ENCODE measurements at places on chromosomes 12 and 14.
A peak's percentile ranks its signal among the peaks of the same experiment; 100 is the strongest.

- DNase-seq: peak; percentile 71
These were observed at the start of gene GPRC5A for GRCh38 chr12:12891080-12891880. Gene GPRC5A, plus strand, starts transcription at chr12:12891562. Its CDS starts 16,688 bp downstream, at chr12:12908250.

- DNase-seq: no peak
These were observed 386.3 kb upstream of the GARIN6 start for GRCh38 chr12:99261256-99261655.

DNA sequence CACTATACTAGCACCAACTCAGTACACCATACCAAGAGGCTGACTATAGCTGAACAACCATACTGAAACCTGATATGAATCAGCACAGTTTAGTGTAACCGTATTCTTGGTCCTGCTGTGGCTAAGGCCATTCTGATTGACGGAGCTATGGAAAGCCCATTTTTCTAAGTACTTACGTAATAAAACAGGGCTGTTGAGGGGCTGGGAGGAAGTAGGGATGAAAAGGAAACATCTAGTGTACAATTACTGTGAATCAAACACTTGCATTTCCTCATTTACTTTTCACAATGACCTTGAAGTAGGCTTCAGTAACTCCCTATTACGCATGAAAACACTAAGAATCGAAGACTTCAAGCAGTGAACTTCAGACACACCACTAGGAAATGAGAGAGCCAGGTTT is 198.2 kb downstream of the BTG1 start:
- no peak for DNase-seq

GRCh38 chr12:117527479-117527855 is 166.0 kb upstream of the NOS1 start:
- no peak for DNase-seq

DNA sequence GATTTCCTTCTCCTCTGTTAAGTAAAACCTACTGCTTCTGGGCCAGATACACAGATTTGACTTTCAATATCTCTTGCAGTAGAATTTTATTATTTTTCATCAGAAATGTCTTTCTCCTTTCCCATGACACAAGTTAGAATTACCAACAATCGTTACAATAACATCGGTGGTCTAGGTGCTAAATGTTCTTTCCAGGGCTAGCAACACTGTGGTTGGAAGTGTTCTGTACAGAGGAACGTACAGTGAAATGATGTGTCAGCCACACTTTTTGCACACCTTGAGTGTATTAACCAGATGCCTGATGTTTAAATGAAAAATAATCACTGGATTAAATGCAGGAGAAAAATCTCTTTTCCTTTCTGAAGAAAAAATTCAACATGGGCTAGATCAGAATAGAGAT is 27.7 kb upstream of the KLRD1 start:
- DNase-seq: no peak

DNA sequence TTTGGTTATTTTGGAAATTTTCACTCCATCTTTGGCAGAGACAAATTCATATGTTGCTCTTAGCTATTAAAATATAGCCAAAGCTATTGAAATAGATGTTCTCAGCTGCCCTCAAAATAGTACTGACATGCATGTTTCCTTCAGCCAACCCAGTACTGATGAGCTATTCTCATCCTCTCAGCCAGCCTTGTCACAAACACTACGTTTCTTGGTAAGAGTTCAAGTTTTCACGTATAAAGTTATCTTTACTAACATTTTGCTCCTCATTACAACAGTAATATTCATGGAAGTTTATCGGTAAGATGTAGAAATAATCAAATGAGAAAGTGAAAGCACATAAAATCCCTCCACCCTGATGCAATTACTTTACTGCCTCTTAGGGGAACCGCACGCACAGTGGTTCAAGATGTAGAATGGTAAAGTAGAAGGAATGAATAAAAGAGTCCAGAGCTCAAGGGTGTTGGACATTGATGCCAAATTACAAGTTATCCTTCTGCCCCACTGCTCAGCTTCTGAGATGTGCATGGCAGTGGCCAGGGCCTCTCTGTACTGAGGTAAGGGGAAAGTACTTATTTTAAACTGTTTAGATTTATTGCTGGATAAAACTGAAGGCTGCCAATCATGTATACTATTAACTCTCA is 20.7 kb downstream of the GCH1 start:
- DNase-seq: no peak

DNA sequence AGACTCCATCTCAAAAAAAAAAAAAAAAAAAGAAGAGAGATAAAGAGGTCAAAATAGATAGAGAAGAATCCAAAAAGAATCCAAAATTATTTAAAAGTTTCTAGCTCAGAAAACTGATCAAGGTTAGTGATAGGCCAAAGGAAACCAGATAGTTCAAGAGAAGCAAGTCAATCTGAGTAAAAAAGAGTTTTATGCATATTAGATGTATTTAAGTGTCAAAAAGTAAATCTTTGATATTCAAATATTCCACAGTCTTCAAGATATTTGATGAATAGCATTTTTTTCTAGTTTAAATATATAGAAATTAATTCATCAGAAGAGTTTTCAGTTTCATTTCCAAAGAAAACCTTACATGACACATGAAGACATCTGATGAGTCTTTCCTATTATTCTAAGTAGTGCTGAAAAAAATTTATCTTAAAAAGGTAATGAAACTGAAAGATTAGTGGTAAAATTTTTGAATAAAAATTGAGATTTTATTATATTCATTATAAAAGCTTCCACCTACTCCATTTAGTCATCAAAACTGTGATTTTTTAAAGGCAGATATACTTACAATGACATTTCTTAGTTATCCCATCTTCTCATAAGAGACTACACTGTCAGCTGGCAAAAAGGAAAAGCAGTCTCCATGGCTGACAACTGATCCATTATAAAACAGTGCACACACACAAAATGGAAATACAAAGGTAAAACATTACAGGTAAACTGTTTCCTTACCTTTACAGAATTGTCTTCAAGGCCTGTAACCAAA is 68.6 kb downstream of the RPS6KA5 start:
- no peak for DNase-seq

DNA sequence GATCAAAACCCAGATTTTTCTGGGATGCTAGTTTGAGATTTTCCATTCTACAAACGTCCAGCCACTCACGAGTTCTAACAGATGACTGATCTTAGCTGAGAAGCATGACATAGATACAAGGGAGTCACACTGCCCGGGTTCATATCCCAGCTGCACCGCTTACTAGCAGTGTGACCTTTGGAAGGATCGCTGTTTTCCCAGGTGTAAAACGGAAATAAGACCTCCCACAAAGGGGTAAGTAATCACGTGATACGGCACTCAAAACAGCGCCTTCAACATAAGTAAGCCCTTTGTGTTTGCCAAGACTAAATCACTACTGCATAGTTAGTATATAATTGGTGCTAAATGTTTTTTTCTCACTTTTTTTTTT is 624 bp upstream of the PWP1 start:
- DNase-seq: no peak

- no peak for DNase-seq
These were observed 84.6 kb upstream of the PTPRB start for GRCh38 chr12:70721656-70722357.

- no peak for DNase-seq
These were observed 126.0 kb upstream of the COCH start for GRCh38 chr14:30748343-30748742.

- no peak for DNase-seq
These were observed 6.1 kb upstream of the CD9 start for GRCh38 chr12:6193853-6194815.

GRCh38 chr14:98501335-98501734 is 770.7 kb downstream of the BCL11B start:
- no peak for DNase-seq

DNA sequence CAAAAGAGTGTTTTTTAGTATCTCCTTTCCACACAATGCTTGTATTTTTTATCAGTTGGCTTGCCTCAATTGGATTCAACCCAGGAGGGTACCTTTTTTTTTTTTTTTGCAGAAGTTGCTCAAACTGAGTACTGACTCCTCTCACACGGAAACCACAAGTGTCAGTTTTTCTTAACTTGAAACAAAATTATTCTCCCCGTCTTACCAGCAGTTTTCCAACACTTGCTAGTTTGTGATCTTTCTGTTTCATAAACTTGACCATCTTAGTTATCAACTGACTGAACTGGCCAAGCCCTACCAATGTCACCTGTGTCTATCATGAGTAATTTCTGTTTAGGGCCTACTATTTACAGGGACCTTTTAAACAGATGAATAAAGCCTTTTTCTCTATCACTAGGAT is 34.1 kb upstream of the ITPR2 start:
- no peak for DNase-seq

- no peak for DNase-seq
These were observed 10.2 kb upstream of the EDDM3B start for GRCh38 chr14:20757965-20758364.

- DNase-seq: no peak
These were observed 1.3 kb downstream of the CHGA start for GRCh38 chr14:92924247-92924646.

- DNase-seq: no peak
These were observed 86.5 kb downstream of the PPM1H start for GRCh38 chr12:62848418-62848817.

- DNase-seq: no peak
These were observed 36.5 kb downstream of the YEATS4 start for GRCh38 chr12:69396041-69396440.

DNA sequence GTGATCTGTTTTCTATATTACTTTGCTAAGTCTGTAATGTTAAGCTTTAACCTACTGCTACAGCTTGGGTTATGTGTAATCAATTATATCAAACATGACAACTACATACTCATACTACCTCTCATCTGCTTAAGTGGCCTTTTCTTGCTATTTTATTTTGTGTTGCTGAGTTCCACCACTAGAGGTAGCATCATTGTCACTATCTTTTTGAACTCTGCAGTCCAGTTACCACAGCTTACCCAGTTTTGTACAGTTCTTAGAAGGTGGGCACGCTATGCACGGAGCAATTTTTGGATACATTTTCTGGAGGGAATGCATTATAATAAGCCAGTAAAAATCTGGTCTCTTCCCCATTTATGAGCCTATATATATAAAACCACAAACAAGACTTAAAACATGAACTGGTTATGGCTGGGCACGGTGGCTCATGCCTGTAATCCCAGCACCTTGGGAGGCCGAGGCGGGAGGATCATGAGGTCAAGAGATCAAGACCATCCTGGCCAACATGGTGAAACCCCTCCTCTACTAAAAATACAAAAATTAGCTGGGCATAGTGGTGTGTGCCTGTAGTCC is 48.5 kb downstream of the SAV1 start:
- peak; percentile 52 for DNase-seq

DNA sequence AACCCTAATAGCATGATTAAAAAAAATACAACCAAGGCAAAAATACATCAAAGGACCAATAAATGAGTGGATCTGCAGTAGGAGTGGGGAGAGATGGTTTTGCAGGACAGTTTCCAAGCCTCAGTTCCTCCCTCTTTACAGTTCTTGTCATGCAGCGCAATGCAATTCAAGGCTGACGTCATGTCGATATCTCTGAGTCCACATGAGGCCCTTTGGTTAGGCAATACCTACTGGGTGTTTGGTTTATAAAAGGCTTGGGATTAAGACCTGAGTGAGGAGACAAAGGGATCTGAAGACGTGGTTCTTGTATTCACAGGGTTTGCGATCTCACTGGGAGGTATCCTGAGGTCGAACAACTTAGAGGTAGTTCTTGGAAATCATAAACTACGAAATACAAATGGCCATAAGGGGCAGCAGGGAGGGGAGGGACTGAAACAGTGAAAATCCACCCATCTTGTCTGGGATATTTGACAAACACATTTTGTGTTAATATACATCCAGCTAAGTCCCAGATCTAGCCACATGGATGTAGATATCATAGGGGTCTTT is 441.0 kb downstream of the FUT8 start:
- no peak for DNase-seq

- DNase-seq: no peak
These were observed 281.7 kb upstream of the RTL1 start for GRCh38 chr14:101185073-101185835.

DNA sequence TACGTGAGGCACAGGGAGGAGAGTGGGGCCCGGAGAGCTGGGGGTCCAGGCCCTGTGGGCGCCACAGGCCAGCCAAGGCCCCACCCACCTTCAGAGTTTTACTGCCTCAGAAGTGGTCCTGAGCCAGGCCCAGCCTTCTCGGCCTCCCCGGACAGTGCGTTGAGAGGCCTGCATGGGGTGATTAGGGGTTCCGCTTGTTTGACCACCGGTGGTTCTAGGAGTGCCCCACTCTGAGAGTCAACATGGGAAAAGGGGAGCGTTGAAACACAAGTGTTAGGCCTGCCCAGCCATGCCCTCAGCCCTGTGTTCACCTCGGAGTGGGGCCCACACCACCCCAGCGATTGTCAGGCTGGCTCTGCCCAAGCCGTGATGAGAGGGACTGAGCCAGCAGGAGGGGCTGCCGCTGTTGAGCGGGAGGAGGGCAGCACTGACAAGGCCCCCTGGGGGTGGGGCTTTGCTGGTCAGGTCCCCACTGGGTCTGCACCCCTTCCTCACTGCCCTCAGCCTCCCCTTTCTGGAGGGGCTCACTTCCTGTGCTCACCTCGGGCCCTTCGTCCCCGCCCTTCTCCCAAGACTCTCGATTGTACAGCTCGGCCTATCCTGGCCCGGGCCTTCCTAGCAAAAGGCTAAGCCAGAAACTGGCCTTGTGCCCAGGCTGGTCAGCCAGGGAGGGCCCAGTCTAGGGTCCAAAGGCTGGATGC is 4.8 kb downstream of the CKB start:
- DNase-seq: peak; percentile 31

- DNase-seq: no peak
These were observed 11.5 kb downstream of the C14orf93 start for GRCh38 chr14:22998329-22999012.

Data from D341Med (cell line).